ENCODE measurements at places on chromosomes 6 and 20.

DNA sequence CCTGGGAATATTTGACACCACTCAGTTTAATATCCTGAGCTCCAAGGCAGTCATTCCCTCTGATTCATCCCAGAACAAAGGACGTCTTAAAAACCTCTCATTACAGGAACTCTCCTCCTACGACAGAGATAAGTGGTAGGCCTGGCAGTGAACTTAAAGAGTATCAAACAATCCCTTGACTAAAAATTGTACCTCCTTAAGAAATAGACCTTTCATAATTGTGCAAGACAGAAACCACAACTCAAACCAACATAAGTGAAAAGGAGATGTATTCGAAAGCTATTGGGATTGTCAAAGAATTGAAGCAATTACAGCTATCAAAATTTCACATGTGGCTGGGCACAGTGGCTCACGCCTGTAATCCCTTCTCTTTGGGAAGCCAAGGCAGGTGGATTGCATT lies 19.1 kb upstream of the BNIP5 start:
- no peak for DNase-seq

GRCh38 chr20:38252292-38253288 lies 7.9 kb downstream of the KIAA1755 start:
- DNase-seq = no peak

GRCh38 chr6:4717856-4718255 lies 58.3 kb upstream of the CDYL start:
- no peak for DNase-seq

DNA sequence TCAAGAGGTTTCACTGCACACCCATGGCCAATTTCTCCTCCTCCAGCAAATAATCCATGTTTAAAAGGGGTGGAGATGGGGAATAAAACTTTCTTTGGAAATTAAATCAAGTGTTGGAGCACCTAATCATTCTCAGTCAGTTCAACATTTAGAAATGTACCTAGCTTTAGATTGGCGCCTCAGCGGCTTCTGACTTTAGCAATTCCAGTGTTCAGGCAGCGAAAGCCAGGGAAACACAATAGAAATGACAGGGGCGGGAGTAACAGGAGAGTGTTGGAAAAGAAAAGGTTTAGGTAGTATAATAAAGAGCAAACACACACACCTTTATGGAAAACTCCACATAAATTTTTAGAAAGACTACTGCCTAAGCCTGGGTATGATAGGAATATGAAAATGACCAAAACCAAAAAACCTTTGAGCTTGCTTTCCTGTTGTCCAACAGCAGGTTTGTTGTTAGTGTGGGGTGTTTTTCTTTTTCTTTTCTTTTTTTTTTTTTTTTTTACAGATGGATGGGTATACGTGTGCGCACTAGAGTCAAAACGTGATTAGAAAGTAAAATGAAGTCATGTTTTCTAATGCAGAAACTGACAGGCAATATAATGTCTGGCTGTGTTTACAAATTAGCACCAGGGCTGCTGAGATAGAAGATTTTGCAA lies 7.7 kb downstream of the TFAP2A start:
- no peak for DNase-seq

- no peak for DNase-seq
Observed at GRCh38 chr6:146904596-146904995, 299.6 kb upstream of the STXBP5 start.

GRCh38 chr6:99349171-99350141 lies at the start of gene FAXC:
FAXC (minus strand) TSS chr6:99349674; CDS start chr6:99349372, 302 bp downstream.
- DNase-seq = no peak

DNA sequence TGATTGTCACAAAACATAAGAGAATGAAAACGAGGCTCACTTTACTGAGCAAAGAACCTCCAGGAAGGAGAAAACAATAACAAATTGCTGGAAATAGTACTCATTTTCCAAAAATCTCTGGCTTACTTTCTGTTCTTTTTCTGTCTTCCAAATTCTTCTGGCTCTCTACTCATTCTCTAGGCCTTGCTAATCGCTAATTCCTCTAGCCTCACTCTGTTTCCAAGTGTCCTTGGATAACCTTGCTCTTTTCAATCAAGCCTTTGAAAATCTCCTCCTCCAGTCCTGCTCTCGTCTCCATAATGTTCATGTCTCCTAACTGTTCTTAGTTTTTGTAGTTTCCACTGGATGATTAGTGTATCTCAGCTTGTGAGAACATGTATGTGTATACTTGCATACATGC lies 96.2 kb upstream of the MAP7 start:
- DNase-seq = no peak

DNA sequence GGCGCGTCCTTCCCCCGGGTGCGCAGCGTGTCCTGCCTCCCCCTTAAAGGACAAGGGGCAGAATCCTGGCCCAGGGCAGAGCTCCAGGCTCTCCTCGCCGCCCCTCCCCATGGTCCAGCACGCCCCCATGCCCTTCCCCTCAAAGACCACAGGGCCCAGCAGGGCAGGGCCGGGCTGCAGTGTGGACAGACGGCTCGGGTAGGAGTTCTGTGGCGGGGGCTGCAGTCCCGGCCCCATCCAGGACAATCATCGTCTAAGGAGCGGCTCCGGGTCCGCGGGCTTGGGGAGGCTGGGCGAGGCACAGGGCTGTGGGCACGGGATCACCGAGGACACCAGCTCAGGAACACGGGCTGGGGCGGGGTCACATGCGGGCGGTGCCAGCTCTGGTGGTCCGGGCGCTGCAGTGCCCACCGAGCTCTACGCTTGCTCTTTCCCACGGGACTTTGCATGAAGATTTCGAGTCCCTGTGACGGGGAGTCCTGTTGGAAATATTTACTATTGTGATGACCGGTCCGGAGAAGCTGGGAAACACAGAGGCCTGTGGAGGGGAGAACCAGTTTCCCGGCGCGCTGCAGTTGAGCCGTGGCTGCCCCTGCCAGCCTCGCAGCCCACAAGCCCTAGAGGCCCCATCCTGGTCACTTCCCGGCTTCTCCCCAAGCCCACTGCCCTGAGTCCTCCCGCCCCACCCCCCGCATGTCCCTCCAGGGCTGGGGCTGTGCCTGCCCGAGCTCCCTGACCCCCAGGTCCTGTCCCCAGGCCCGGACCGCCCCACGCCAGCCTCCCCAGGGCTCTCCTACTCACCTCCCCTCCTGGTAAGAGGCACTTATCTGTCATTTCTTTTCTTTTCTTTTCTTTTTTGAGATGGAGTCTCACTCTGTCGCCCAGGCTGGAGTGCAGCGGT lies 20.6 kb downstream of the SLC17A9 start:
- DNase-seq = no peak

- no peak for DNase-seq
Observed at GRCh38 chr6:129368076-129368475, 341.9 kb downstream of the ARHGAP18 start.

- no peak for DNase-seq
Observed at GRCh38 chr6:133774356-133774755, 114.6 kb upstream of the TCF21 start.

GRCh38 chr6:79821859-79822258 lies 125.5 kb downstream of the ELOVL4 start:
- no peak for DNase-seq

Data from stimulated activated CD8-positive, alpha-beta memory T cell treated with anti-CD3 and anti-CD28 coated beads, Interleukin-7, amount 100 ng/mL, for 24 hours (primary cell).